ENCODE measurements at places on chromosomes 2 and 18.

DNA sequence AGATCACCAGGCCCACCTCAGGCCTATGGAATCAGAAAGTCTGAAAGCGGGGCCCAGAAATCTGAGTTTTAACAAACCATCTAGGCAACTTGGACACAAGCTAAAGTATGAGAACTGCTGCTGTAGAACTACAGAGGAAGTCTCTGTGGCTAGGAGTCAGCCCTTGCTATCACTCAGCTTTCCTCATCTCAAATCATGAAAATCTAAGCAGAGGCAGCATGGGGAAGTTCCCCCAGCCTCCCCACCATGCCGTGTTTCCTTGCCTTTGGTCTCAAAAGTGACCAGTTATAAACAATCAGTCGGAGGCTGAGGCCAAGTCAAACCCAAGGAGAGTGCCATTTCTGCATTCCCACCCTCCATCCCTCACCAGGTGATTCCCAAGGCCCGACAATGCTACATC is 404.7 kb downstream of the BCL11A start:
- no peak for DNase-seq

- DNase-seq = no peak
These were observed 17.8 kb downstream of the SERPINB13 start for GRCh38 chr18:63604791-63605567.

- DNase-seq = no peak
These were observed 304.0 kb downstream of the LPIN1 start for GRCh38 chr2:12050396-12050795.

DNA sequence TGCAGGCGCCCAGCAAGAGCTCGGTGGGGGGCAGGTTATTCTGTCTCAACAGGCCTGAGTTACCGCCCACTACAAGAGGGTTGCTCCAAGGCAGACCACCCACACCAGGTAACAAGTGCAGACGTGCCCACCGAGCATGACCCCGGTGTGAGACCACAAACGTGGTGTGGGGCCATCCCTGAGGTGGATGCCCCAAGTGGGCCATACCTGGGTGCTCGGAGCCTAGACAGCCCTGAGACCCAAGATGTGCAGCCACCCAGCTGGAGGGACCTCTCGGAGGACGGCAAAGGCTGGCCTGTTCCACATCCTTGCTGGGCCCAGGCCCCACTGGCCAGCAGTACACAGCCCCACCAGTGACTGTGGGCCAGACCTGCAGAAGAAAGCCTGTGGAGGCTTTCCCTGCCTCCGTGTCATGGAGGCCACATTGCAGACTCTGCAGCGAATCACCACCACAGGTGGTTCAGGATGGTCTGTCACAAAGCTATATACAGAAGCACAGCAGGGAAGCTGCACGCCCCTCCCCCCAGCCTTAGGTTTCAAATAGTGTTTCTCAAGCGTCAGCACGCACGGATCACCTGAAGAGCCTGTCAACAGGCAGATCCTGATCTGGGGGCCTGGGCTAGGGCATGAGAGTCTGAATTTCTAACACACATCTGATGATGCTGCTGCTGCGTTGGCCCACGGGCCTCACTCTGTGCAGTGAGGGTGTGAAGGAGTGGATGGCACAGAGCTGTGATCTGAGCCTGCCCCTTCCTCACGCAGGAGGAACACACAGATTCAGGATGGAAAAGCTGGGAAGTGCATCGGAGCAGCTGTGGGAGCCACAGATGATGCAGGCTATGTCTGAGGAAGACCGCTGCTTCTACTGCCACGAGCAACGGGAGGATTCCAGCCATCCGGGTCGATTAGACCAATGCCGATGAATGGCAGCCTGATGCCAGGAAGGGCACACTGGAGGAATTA is 96.8 kb downstream of the UXS1 start:
- no peak for DNase-seq

DNA sequence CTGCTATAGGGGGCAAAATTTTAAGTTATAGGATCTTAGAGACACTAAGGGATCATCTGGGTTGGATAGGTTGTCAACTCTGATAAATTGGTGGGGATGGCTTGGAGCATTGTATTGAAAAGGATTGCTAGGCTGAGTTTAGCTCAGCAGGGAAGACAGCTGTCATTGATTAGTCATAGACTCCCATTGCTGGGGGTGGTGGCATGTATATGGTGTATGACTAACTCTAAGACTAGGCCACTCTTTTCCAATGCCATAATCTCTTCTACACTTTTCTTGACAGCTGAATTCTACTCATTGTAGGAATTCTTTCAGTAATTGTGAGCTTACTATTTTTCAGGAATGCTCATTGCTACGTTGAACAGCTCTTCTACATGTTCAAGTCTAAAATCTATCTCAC is 81.3 kb upstream of the PELI1 start:
- DNase-seq = no peak

DNA sequence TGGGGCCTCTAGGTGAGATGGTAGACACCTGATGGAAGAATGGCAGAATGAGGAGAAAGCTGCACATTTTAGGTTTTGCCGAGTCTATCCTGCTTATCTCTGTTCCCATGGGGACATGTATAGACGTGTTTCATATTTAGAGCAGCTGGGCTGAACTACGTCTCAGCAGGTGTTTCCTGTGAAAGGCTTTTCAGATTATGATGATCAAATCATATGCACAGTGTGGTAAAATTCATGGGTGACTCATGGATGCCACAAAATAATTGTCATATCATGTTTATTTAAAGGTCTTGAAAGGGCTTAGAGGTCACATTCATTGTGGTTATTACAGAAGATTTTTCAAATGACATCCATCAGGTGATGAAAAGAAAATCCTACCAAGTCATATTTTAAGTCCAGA is 90.5 kb downstream of the ICOS start:
- DNase-seq = no peak

DNA sequence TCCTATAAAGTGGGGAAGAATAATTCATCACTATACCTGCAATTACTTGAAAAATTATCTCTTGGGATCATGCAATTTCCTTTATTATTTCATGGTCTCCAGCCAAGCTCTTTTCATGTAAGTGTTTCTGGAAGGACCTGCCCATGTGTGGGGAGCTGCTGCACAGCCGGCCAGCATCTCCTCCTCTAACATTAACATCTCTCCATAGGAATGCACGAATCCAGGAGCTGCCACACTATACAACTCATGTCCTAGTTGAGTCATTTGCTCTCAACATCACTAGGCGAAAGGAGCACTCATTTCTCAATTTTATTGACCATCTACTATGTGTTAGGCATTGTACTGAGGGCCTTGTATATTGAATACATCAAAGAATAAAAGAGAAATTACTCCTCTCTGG is 144.3 kb upstream of the ERBB4 start:
- no peak for DNase-seq

DNA sequence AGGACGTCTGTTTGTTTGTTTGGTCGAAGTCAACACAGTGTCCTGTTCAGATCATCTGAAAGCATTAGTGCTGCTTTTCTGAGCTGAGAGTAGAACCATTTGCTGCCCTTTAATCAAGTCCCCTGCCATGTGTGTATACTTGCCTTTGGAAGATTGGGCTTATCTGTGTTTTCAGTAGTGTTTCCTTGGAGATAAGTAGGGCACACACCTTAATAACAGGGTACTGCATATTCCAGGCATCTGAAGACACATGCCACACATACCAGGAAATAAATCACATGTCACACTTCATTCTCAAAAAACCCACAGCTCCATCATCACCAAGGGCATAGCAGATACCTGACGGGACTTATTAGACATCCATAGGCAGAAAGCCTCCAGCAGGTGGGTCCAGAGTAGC is 157.4 kb downstream of the SOX11 start:
- no peak for DNase-seq

- no peak for DNase-seq
These were observed 92.0 kb downstream of the GAREM1 start for GRCh38 chr18:32378705-32379104.

All from activated CD8-positive, alpha-beta memory T cell treated with anti-CD3 and anti-CD28 coated beads for 4 hours (primary cell).